ENCODE measurements at places on chromosomes 13 and 19. TPM values are rescaled to one million over a fixed set of nuclear protein-coding genes. Genes with fewer than 3 reads are reported as not detected.

OR7C1 gene
- under 0.01 TPM for total RNA-seq

ZNF880 gene
- 24.8 TPM for total RNA-seq

CAPS gene
- total RNA-seq: 18.6 TPM

DNA sequence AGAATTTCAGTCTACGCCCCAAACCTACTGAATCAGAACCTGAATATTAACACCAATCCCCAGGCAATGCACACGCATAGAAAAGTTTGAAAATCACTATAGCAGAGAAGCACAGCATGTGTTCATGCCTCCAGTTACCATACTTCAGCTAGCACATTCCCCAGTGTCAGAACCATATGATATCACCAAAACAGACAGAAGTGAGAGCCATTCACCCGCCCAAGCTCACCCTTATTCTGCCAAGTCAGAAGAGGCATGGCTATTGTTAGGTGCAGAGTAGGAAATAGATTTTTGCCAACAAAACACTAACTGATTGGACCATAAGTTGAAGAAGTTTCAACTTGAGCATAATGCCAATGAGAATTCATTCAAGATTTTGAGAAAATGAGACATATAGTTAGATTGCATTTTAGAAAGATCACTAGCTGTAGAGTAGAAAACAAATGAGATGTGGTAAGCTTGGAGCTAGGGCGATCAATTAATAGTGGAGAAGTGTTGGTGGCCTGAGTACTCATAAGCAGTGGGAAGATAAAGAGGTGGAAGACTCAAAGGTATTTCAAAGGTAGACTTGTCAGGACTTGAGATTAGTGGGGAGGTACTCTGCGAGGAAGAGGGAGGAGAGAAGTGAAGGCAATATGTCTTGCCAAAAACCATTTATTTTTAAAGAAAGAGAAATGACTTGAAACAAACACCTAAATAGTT lies 492.4 kb downstream of the SUCLA2 start:
- H3K36me3 ChIP-seq: no peaks in the 10 kb centered on the region

TNNT1 gene
- total RNA-seq: 2.2 TPM

All from sigmoid colon (tissue), 7 donors.